SHP77 (cell line): ENCODE measurements at places on chromosomes 1 and 21.

DNA sequence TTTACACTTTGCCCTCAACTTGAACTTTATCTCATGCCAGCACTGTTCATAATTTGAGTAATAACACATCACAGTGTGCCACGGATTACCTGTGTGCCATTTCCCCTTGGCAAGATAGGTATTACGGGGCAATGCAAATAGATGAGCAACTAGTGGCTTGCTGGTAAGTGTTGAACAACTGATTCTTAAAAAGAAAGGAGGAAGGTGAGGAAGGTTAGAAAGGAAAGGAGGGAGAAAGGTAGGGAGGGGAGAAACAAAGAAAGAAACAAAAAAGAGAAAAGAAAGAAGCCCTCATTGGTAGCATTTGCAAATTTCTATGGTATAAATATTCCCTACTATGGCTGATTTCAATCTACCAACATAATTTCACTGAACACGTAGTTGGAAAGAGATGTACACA is 118.2 kb upstream of the OLIG2 start:
- no peak for DNase-seq

GRCh38 chr1:85806236-85806965 is 98.2 kb upstream of the ZNHIT6 start:
- no peak for DNase-seq

DNA sequence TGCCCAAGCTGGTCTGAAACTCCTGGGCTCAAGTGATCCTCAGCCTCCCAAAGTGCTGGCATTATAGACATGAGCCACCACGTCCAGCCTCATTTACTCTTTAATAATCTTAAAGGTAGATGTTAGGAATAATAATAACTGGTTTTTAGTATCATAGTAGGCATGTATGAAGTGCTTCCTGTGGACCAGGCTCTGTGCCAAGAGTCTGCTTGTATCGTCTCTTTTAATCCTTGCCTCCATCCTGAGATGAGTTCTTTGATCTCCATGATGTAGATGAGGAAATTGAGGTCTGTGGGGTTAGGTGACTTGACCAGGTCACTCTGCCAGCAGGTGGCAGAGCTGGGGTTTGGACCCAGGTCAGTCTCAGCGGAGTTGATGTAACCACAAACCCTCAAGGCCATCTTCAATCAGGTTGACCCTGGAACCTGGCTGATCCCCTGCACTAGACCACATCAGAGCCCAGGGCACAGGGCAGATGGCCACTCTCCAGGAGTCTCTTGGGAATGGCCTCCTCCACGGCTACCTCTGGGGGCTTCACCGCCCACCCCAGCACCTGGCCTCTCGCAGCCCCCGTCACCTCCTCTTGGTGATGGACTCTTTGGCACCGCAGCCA is 11.3 kb downstream of the EFHD2 start:
- DNase-seq = no peak

DNA sequence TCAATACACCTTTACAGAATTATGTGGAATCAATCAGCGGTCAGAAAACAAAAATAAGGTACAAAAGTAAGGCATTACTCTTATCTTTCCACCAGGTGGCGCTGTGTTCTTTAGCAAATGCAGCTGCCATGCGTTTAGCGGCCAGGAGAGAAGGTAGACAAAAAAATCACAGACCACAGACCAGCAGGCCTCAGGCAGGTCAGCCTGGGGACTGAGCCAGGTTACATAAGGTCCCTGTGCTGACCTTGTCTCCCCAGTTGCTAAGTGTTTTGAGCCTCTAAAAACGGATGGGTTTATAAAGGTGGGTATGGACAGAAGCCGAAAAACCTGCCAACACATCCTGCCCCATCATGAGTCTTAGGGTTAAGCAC is 2.8 kb downstream of the RGS16 start:
- peak; percentile 78 for DNase-seq

DNA sequence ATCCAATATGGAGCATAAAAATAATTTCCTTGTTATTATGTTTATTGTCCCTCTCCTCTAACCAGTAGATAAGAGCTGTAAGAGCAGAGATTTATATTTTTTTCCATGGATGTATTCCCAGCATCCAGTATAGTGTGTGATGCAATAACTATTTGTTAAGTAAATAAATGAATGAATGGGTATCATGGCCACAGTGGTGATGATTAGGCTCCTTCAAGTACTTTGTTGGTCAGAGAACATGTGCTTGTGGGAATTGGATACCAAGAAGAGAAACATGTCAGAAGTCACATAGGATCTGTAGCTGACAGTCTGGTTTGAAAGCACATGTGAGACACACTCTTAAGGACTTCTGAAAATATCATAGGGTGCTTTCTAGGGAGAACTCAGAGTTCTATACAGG is 588.5 kb downstream of the AGBL4 start:
- DNase-seq = peak; percentile 2

DNA sequence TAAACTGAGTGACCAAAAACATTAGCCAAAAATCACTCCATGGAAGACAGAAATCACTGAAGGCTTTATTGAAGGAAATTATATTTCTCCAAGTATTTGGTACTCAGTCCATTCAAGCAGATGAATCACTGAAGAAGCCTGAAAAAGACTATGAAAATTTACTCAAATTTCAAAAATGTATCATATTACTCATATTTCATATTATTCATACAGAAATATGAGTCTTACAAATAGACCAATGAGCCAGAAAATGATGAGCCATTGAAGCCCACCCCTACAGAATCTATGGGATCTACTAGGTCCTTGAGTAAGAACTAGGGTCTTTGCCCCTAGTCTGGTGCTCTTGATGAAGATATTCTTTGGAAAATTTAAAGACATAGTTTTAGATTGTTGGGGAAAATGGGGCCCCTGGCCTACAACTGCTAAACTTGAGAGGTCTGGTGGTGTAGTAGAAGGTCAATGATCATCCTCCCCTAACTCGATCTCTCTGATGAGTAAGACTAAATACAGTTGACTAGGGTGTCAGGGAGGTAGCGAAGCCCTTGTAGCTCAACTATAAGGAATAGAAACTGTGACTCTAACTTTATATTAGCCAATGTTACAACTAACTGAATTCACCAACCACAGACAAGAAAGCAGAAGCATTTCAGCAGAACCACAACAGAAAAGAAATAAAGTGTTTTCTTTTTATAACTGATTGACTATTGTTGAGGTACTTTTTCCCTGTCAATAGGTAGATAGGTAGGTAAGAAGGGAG is 81.0 kb downstream of the NOTCH2 start:
- DNase-seq = no peak

GRCh38 chr1:148362626-148363438 is 120.3 kb downstream of the PPIAL4G start:
- no peak for DNase-seq

GRCh38 chr1:76891931-76892622 is 24.8 kb downstream of the ST6GALNAC5 start:
- DNase-seq = no peak

DNA sequence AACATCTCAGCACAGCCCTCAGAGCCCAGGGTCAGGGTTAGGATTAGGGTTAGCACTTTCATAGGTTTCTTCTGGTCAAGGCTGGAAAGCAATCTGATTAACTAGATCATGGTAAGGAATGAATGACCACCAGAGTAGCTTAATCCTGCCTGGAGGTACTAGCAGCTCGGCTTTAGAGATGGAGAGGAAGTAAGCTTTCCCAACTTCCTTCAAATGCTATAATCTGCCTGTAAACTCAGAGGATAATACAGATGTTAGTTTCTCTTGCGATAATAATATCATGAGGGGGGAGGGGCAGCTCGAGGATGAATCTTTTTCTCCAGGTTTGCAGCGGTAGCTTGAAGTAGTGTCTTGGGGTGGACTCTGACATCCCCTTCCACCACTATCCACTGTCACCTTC is 194.9 kb downstream of the HIVEP3 start:
- no peak for DNase-seq

DNA sequence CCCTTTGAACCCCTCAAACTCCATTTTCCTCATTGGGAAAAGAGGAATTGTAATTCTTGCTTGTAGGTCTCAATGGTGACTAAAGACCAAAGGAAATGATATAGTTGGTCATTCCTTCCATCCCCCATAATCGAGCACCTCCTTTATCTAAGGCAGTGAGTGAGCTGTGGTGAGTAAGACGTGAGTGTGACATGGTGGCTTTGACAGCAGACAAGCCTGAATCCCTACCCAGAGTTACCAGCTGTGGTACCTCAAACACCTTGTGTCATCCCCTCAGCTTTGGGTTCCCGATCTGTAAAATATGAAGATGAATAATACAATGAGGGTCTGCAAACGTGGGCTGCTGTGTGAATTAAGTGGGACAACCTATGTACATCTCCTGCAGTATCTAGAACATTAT is 8.4 kb downstream of the TRAF5 start:
- no peak for DNase-seq

DNA sequence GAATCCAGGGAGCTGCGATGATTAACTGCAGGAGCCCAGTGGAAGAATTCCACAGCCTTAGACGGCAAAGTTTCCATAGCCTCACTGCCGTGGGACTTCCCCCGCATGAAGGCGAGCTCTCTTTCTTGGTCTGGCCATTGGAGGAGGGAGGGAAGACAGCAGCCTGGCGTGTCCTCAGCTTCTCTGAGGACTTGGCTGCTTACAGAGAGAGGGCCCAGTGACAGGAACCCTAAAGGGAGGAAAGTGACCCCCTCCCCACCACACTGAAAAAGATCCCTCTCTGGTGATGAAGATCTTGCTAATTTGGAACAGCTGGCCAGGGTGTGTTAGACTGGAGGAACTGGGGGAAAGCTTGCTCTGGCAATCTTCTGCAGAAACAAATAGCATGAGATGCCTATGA is 41.0 kb downstream of the ATP2B4 start:
- no peak for DNase-seq

GRCh38 chr1:206687915-206688442 is 3.3 kb downstream of the MAPKAPK2 start:
- DNase-seq = no peak

DNA sequence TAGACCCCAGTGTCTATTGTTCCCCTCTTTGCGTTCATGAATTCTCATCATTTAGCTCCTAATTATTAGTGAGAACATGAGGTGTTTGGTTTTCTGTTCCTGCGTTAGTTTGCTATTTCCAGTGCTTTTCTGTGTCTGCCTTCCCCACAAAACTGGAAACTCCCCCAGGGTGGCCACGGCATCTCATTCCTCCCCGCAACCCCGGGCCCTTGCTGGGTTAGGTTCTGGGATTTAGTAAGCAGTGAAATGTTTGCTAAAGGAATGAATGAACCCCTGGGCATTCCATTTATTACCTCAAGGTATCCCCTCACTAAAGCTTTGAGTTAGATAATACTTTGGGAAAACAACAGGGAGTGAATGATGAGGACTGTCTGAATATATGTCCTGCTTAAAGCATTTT is 142.9 kb downstream of the GLUL start:
- DNase-seq = no peak

- DNase-seq = no peak
Observed at GRCh38 chr1:119703666-119704450, 7.9 kb upstream of the PHGDH start.

GRCh38 chr21:29287383-29287782 is 11.3 kb upstream of the BACH1 start:
- DNase-seq = no peak

GRCh38 chr1:155513300-155513916 is 49.2 kb downstream of the ASH1L start:
- no peak for DNase-seq

DNA sequence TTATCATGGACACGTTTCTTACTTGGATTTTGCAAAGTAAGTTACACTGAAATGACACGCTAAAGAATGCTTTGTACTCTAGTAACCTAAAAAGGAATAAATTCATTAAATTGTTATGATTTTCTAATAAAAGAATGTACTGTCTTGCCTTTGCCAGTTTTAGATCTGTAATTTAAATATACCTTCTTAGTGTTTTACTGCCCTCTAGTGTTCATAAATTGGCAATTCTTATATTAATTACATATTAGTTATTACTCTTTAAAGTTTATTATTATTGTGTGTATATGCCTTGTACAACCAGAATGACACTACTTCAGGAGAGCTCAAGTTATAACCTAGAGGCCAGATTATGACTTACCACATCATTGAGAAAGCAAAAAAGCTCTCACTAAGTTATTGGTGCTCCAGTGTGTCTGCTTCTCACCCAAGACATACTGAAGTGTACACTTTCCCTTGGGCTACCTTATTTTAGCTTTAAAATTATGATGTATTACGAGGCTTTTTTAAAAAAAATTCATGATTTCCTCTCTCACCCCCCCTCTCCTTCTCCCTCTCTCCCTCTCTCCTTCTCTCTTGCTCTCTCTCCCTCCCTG is 169.9 kb downstream of the HS2ST1 start:
- no peak for DNase-seq

GRCh38 chr1:165686121-165686970 is 12.0 kb downstream of the ALDH9A1 start:
- no peak for DNase-seq

GRCh38 chr1:170623171-170623570 is 40.8 kb upstream of the PRRX1 start:
- DNase-seq = no peak

DNA sequence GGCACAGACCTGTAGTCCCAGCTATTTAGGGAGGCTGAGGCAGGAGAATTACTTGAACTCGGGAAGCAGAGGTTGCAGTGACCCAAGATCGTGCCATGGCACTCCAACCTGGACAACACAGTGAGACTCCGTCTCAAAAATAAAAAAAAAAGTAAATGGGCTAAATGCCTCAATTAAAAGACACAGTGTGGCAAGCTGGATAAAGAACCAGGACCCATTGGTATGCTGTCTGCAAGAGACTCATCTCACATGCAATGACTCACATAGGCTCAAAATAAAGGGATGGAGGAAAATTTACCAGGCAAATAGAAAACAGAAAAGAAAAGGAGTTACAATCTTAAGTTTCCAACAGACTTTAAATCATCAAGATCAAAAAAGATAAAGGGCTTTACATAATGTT is 40.3 kb downstream of the ACBD6 start:
- DNase-seq = no peak

GRCh38 chr1:79568411-79568810 is 561.9 kb upstream of the ADGRL4 start:
- DNase-seq = no peak

- no peak for DNase-seq
Observed at GRCh38 chr1:180185281-180185680, 30.6 kb downstream of the QSOX1 start.

DNA sequence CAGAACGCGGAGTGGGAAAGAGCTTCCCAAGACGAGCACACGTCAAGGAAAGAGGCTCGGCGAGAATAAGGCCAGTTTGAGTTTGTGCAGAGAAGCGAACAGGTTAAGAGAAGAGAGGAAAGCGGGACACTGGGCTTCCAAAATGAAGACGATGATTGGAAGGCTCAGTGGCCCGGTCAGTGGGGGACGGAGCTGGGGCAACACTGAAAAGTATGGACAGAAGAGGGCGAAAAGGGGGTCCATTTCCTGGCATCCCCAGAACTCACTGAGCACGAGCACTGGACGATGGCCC is 258 bp downstream of the CCT3 start:
- peak; percentile 66 for DNase-seq

DNA sequence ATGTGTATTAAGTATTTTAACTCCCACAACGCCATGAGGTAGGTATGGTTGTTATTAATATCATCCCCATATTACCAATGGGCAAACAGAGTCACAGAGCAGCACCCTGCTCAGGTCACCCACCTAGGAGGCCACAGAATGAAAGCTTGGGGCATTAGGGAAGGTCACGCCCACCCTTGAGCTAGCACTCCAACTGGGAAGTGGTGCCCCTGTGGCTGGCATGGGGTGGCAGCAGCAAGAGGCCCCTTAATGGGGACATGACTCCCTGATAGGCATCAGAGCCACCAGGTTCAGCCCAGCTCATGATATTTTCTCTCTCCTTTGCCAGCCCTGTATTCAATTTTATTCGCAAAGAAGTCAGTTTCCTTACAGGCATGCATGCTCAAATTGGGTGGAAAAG is 90.6 kb downstream of the DMRTB1 start:
- no peak for DNase-seq
